ENCODE measurements at places on chromosomes 13 and 19.
A peak's percentile ranks its signal among the peaks of the same experiment; 100 is the strongest.

- no peak overlapping the region for H3K4me3 ChIP-seq
- H3K4me1 ChIP-seq: no peaks in the 10 kb centered on the region
- H3K36me3 ChIP-seq: no peaks in the 10 kb centered on the region
- no peak overlapping the region for H3K27ac ChIP-seq
Observed at GRCh38 chr13:98613591-98613990, 36.7 kb upstream of the STK24 start.

GRCh38 chr19:29188289-29189032, 24.5 kb downstream of the UQCRFS1 start:
- H3K27ac ChIP-seq: no peak overlapping the region
- no peak for DNase-seq
- H3K4me1 ChIP-seq: no peaks in the 10 kb centered on the region
- no peaks in the 10 kb centered on the region for H3K36me3 ChIP-seq
- H3K27me3 ChIP-seq: no peaks in the 10 kb centered on the region

DNA sequence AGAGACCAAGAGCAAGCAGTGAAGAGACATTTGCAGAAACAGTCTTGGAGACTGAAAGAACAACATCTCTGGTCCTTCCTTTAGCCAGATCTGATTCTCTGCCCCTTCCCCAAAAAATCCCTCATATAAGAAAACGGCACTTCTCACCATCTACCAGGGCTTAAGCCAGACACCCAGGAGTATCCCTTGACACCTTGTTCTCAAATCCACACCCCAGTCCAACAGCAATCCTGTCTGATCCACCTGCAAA, 1.7 kb upstream of the PLEKHG2 start:
- H3K27ac ChIP-seq: peak overlapping the region; percentile 92
- no peaks in the 10 kb centered on the region for H3K36me3 ChIP-seq
- H3K27me3 ChIP-seq: peaks cover 2% of the 10 kb centered on the region
- no peak for DNase-seq
- H3K4me1 ChIP-seq: no peaks in the 10 kb centered on the region

- H3K27ac ChIP-seq: no peak overlapping the region
- H3K4me3 ChIP-seq: no peak overlapping the region
- no peaks in the 10 kb centered on the region for H3K4me1 ChIP-seq
- H3K27me3 ChIP-seq: no peaks in the 10 kb centered on the region
- H3K36me3 ChIP-seq: no peaks in the 10 kb centered on the region
- DNase-seq: no peak
Observed at GRCh38 chr13:35278917-35279316, 197.6 kb downstream of the MAB21L1 start.

All from aorta (tissue), 5 donors.